Activated CD4-positive, alpha-beta T cell treated with anti-CD3 and anti-CD28 coated beads, Interleukin-2, amount 10 ng/mL, durations not matched to agents 24 days and 14 days (primary cell): ENCODE measurements at places on chromosomes 12 and 14. TPM values are rescaled to one million over a fixed set of nuclear protein-coding genes. Genes with fewer than 3 reads are reported as not detected.
A peak's percentile ranks its signal among the peaks of the same experiment; 100 is the strongest.

The RNASE7 gene
- total RNA-seq, result not detected in 2 replicates

- DNase-seq, result no peak
These were observed 490.2 kb downstream of the NELL2 start for GRCh38 chr12:44385964-44386363.

- no peak for DNase-seq
These were observed 179.6 kb upstream of the DIO2 start for GRCh38 chr14:80390906-80391305.

The TROAP gene
- 49.9 and 51.6 TPM in 2 replicates for total RNA-seq

- no peak for DNase-seq
These were observed 214.8 kb downstream of the TTC6 start for GRCh38 chr14:37810094-37810801.

- DNase-seq, result peak; percentile 71
These were observed 4.6 kb upstream of the LRRC23 start for GRCh38 chr12:6899837-6900519.

GRCh38 chr12:94429191-94429590 lies 30.5 kb downstream of the CEP83 start:
- no peak for DNase-seq

GRCh38 chr14:94015223-94015622 lies 10.9 kb upstream of the OTUB2 start:
- no peak for DNase-seq

- no peak for DNase-seq
These were observed 211.7 kb downstream of the DPF3 start for GRCh38 chr14:72682188-72682587.

DNA sequence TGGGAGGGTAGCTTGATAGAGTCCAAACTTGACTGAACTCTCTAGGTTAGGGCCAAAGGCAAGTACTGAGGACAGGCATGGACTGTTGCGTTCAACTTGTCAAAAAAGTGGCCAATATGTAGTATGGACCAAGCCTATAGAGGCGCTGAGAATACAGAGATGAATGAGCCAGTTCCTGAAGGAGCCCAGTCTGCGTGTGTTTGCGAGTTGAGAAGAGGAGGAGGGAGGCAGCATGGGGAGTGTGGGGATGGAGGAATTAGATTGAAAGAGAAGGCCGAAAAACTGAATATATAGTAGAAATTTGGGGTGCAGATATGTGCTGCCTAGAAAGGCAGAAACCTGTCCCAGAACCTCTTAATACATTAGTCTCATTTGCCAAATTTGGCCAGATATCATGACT lies 412.4 kb downstream of the PCNX1 start:
- DNase-seq, result no peak

DNA sequence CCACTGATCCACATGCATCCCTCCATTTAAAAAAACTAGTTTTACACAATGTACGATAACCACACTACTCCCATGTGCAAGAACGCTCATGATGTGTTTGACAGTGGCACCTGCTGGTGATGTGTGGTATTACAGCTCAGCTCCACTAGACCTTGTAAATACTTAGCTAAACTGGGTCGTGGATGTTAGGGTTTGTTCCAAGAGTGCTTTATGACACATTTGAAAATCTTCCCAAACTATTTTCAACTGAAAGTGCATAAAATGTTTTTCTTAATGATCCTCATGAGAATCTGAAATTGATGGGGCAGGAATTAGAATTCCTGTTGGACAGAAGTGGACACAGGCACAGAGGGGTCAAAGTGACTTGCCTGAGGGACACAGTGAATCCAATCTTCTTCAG lies 99.2 kb downstream of the SCARB1 start:
- no peak for DNase-seq

The A2ML1 gene
- not detected in 2 replicates for total RNA-seq

DNA sequence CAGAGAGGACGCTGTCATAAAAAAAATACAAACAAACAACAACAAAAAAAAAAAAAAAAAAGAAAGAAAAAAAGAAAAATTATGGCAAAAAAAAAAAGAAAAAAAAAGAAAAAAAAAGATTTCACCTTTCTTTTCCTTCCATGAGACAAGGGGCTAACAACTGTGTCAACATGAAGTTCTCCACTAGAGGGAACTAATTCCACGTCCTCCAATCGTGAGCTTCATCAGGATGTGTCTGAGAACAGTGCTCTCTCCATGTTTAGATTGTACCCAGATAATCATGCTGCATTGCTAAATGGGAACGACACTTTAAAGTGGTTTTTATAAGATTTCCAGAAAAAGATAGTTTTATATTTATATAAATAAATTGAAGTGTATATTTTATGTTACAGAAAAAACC lies 96.2 kb upstream of the PTPRB start:
- peak; percentile 72 for DNase-seq

GRCh38 chr12:131075194-131075593 lies 121.5 kb downstream of the ADGRD1 start:
- DNase-seq, result no peak

DNA sequence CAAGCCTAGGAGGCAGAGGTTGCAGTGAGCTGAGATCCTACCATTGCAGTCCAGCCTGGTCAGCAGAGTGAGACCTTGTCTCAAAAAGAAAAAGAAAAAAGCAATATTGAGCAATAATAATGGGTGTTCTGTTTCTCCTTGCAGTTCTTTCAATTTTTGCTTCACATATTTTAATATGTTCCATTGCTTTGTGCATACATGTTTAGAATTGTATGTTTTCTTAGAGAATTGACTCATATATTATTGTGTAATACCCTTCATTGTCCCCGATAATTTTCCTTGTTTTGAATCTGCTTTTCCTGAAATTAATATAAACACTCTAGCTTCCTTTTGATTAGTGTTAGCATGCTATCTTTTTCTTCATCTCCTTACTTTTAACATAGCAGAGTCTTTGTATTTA lies 138.4 kb upstream of the NPAS3 start:
- no peak for DNase-seq

- DNase-seq, result no peak
These were observed 41.7 kb downstream of the PPP2R5E start for GRCh38 chr14:63501429-63501828.

GRCh38 chr12:113445544-113446171 lies 23.5 kb downstream of the SDSL start:
- no peak for DNase-seq

GRCh38 chr14:31294746-31295405 lies 87.3 kb upstream of the HECTD1 start:
- DNase-seq, result no peak

The CLEC2B gene
- 13.0 and 13.1 TPM in 2 replicates for total RNA-seq

The NR1H4 gene
- total RNA-seq, result not detected in 2 replicates

DNA sequence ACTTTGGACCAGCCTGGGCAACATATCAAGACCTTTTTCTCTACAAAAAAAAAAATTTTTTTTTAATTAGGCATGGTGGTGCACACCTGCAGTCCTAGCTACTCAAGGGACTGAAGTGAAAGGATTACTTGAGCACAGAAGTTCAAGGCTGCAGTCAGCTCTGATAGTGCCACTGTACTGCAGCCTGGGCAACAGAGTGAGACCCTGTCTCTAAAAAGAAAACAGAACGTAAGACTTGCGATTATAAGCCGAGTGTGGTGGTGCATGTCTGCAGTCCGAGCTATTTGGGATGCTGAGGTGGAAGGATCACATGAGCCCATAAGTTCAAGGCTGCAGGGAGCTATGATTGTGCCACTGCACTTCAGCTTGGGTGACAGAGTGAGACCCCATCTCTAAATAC lies 76.0 kb downstream of the DENND5B start:
- no peak for DNase-seq

GRCh38 chr14:37198273-37198598 lies 499 bp downstream of the MIPOL1 start:
- DNase-seq, result no peak

GRCh38 chr12:3432868-3433267 lies 58.1 kb upstream of the PRMT8 start:
- no peak for DNase-seq

The MSRB3 gene
- not detected in 2 replicates for total RNA-seq

- DNase-seq, result no peak
These were observed 24.7 kb downstream of the INSM2 start for GRCh38 chr14:35558680-35559079.

DNA sequence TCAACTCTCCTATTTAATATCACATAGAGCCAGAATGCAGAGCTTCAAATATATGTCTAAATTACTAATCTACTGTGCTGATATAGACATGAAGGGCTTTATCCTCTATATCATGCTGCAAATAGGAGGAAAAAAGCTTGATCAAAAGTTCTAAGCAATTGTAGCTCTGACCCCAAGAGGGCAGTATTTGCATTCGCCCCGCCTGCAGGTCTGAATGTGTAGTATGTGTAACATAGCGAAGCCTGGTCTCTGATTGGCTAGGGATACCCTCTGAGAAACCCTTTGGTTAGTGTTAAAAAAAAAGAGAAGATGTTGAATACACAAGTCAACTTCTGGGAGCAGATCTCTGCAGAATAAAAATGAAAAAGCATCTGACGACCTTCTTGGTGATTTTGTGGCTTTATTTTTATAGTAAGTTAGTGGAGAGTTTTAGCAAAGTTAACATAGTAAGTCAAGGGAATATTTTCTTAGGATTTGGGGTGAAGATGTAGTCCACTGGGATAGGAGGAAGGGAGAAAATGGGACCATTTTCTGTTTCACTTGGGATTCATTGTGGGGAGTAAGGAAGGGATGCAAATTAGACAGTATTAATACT lies 151.6 kb upstream of the OR4E1 start:
- peak; percentile 82 for DNase-seq

- DNase-seq, result peak; percentile 56
These were observed at the start of gene MIPOL1 for GRCh38 chr14:37197421-37198272. MIPOL1 (plus strand) TSS chr14:37197937; CDS start chr14:37247889, 49,952 bp downstream.

The IFT81 gene
- 1.5 and 1.6 TPM in 2 replicates for total RNA-seq

DNA sequence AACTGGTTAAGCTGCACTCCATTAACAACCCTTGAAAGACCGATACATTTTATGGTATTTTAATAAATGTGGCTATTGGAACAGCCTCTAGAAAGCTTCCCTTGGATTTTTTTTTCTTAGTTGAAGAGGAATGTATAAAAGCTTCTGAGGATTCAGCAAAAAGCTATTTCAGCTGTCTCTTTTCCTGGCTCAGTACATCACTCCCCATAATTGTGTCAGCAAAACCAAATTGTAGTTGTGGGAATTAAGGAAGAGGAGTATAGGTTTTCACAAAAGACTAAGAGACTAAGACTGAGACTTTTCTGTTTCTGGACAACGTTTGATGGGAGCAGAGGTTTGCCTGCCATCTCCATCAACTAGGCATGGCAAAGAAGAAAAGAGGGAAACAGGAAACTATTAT lies 106.5 kb downstream of the C12orf50 start:
- no peak for DNase-seq

DNA sequence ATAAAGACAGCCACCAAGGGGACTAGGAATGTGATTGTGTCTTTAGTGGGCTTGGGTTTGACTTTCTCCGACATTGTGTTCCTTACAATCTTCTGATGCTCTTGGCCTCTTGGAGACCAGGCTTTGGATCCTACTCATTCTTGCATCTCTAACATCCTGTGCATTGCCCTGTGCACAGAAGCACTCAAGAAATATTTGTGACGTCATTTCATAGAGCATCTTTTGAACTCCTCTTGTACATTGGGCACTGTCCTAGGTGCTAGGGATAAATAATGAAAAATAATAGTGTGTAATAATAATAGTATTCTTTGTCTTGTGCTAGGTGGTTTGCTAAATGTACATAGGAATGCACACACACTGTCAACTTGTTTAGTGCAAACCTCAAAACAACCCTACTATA lies 108.8 kb upstream of the LHX5 start:
- no peak for DNase-seq

DNA sequence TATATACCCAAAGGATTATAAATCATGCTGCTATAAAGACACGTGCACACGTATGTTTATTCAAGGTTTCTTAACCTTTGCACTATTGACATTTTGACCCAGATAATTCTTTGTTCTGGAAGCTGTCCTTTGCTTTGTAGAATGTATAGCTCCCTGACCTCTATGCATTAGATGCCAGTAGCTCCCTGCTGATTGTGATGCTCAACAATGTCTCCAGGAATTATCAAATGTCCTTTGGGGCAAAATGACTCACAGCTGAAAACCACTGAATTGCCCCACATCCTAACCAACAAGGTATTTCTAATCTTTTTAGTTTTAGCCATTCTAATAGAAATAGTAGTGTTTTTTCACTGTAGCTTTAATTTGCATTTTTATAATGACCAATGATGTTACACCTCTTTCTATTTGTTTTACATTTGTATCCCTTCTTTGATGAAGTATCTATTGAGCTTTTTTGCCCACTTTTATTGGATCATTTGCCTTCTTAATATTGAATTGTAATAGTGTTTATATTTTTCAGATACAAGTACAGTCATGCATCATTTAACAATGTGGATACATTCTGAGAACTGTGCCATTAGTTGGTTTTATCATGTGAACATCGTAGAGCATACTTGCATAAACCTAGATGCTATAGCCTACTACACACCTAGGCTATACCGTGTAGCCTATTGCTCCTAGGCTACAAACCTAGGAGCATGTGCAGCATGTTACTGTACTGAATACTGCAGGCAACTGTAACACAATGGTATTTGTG lies 10.4 kb upstream of the NOPCHAP1 start:
- no peak for DNase-seq

The LPAR5 gene
- 3.3 and 4.2 TPM in 2 replicates for total RNA-seq

DNA sequence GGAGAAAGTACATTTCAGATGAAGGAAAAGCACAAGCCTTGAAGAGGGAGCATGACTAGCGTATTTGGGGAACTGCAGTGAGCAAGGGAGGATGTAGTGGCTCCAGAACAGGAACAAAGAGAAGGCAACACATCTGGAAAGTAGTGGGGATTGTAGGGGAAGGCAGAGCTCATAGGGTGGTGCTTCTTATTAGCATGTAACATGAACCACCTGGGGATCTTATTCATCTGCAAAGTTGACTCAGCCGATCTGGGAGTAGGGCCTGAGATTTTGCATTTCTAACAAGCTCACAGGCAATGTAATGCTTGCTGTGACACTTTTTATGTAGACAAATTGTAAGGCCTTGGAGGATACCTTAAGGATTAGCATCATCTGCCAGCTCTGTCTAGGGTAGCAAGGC lies 447.3 kb downstream of the NELL2 start:
- DNase-seq, result no peak

GRCh38 chr12:4918950-4919660 lies 9.4 kb downstream of the KCNA1 start:
- no peak for DNase-seq

DNA sequence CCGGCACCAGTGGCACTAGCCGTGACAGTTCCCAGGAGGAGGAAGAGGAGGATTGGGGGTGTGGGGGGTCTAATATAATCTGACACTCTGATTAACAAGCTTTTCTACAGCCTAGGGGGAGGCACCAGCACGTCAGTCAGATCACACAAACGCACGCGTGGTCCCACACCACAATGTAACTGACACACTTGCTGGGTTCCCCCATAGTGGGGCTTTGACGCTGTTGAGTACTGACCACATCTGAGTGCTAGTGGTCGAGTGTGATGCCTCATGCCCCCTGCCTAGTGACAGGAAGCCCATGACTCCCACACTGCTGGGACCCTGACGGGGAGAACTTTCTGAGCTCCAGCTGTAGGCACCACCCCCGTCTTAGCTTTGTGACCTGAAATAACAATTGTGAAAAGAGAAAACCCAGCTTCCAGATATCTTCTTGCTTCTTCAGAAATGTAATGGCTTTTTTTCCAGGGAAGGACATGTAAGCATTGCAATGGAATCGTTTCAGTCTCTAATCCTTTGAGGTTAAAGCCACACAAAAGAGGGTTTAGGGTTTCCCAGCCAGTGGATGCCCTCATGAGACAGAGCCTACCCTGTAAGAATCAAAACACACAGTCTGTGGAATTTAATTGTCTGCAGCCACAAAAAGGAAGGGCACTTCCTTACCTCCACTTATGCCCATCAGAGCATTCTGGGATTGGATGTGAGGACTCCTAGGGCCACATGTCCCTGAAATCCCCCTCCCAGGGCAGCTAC lies 183.9 kb downstream of the PIWIL1 start:
- DNase-seq, result no peak
